ENCODE measurements at places on chromosomes 5 and 9.
A peak's percentile ranks its signal among the peaks of the same experiment; 100 is the strongest.

DNA sequence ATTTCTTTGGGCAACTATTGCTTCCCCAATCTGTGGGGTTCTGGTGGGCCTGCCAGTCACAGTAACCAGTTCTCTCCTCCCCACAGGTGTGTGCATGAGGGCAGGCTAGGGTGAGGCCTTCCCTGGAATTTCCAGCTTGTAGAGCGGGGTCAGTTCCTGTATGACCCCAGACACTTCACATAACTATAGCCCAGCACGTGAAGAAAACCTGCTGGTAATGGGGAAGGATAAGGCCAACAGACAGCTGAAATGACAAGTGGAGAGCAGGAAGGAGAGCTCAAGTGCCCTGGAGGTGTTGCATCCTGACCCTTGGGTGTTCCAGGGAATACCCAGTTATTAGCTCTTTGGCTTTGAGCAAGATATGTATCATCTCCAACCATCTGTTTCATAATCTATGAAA is 142.2 kb downstream of the CDC42SE2 start:
- no peak for DNase-seq

DNA sequence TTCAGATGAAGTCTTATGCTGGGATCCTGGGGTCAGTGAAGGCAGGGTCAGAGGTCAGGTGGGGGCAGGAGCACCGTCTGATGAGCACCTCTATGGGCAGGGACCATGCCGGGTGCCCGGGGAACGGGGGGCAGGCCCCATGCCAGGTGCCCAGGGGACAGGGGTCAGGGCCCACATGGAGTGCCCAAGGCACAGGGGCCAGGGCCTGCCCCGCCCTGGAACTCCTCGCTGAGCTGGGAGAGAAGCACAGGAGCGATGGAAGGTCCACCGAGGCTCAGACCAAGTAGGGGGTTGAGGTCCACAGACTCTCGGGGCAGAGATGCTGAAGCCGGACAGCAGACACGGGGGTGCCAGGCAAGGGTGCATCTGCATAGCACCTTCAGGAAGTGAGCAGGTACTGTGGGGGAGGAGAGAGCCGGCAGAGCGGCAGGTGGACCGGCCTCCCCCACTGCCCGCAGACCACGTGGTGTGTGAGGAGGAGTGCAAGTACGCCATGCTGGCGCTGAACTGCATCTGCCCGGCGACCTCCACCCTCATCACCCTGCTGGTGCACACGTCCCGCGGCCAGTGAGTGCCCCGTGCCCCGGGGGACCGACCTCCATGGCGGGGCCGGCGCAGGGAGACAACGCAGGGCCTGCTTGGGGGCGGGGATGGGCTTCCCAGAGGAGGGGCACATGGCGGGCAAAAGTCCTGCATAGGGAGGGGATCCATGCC is 67.7 kb downstream of the KCNT1 start:
- no peak for DNase-seq

DNA sequence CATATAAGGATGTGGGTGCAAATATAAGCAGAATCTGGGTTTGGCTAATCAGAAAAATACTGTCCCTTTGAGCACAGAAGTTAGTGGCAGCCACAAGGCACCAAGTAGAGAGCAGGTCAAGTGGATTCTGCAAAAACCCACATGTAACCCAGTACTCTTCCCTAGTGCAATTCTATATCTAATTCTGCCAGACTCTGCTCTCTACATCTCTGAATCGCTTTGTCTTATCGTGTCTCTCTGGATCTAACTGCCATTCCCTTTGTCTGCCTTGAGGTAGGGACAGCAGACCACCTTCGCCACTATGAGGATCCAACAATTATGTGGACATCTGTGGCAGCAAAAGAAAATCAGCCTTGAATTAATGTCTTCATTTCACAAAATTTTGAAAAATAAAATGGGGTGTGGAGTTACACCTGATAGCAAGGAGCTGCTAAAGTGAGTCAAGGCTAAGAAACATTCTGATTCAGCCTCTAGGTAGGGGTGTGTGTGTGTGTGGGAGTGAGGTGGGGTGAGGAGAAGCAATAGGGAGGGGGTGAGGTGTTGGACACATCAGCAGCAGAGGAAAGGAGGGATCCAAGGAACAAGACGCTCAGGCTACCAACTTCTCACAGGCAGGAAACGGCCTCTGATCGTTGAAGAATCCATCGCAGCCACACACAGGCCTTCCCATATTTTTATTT is 33.7 kb upstream of the ZNF366 start:
- no peak for DNase-seq

DNA sequence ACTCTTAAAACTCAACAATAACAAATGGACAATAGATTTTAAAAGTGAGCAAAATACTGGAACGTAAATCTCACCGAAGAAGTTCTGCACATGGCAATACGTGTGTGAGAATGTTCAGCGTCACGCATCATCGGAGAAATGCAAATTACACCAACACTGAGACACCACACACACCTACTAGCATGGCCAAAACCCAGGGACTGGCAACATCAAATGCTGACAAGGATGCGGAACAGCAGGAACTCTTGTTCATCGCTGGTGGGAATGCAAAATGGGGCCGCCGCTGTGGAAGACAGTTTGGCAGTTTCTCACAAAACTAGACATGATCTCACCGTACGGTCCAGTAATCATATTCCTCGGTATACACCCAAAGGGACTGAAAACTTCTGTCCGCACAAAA is 21.6 kb upstream of the CLPTM1L start:
- DNase-seq = no peak

GRCh38 chr9:115746496-115746895 is 407.1 kb upstream of the PAPPA start:
- no peak for DNase-seq

GRCh38 chr5:172725785-172726184 is 45.2 kb downstream of the DUSP1 start:
- no peak for DNase-seq

- peak; percentile 68 for DNase-seq
Observed at GRCh38 chr5:56269216-56269927, 36.2 kb upstream of the ANKRD55 start.

DNA sequence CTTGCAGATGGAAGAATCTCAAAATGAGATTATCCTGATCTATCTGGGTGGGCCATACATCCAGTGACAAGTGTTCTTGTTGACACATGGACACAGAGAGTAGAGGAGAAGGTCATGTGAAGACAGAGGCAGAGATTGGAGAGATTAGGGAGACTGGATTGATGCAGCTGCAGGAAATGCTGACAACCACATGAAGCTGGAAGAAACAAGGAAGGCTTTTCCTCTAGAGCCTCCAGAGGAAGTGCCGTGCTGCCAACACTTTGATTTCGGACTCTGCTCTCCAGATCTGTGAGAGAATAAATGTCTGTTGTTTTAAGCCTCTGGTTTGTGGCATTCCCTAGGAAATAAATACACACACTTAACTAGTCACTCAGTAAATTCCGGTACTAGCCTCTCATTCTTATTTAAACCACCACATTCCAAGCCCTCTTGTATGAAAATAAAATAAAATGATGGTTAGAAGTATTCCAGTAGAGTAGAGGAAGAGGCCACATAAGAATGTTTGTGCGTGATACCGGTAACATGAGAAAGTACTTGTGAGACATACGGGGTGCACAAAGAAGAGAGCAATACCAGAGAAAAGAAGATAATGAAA is 110.9 kb upstream of the DMAC1 start:
- no peak for DNase-seq

GRCh38 chr9:68492806-68493205 is 47.9 kb downstream of the TMEM252 start:
- no peak for DNase-seq

- DNase-seq = no peak
Observed at GRCh38 chr5:167759057-167759821, 532.2 kb upstream of the WWC1 start.

- DNase-seq = no peak
Observed at GRCh38 chr9:87640385-87640795, 85.5 kb upstream of the CTSL start.

GRCh38 chr5:76450054-76450453 is 47.0 kb downstream of the IQGAP2 start:
- no peak for DNase-seq

- no peak for DNase-seq
Observed at GRCh38 chr9:87644659-87645058, 81.3 kb upstream of the CTSL start.

DNA sequence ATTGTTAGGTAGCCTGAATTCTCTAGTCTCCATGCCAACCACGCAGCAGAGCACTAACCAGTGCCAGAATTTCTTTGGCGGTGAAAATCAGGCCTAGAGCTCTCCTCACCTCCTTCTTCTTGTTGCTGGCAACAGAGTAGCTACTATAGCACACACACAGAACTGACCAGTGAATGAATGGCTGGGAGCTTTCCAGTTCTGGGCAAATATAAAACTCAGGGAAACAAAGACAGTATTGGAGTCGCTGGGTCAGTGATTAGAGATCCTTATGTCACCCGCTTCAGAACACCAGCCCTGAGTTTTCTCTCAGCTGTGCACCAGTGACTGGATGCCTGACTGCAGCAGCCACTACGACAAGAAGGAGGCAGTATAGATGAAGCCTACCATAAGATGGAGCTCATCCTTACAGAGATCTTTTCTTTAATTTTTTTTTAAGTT is 26.9 kb upstream of the FEM1C start:
- DNase-seq = no peak

- DNase-seq = no peak
Observed at GRCh38 chr9:99752417-99753109, 69.1 kb upstream of the NR4A3 start.

DNA sequence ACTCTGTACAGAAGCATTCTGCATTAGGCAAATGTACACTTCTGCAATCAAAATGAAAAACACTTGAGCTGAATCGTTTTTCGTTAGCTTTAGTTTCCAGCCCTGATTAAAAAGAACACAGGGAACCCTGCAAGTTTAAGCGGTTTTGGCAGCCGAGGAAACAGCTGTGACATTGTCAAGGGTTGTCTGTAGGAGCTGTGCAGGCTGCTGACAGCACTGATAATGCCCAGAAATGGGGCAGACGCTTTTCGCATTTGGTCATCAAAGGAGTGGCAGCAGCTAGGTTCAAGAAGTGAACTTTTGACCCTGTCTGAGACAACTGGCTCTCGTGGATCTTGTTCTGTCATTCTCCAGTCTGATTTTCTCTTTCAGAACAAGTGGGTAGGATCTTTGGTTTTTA is 165.6 kb upstream of the CCDC152 start:
- DNase-seq = no peak

- DNase-seq = no peak
Observed at GRCh38 chr5:35672995-35673394, 55.3 kb downstream of the SPEF2 start.

DNA sequence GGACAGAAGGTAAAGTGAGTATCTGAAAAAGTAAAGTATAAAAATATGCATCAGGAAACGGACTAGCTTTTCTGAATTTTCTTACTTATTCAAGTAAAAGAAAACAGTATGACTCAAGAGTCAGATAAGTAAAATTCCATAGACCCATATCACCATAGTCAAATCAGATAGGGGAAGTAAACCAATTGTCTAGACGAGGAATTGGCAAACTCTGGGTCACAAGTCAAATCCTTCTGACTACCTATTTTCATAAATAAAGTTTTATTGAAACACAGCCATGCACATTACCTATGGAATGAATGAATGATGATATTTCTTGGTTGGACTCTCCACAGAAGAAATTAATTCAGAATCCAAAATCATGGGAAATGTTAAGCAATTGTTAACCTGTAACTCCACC is 59.1 kb upstream of the TMC1 start:
- no peak for DNase-seq

- DNase-seq = no peak
Observed at GRCh38 chr5:83741571-83741970, 20.9 kb upstream of the HAPLN1 start.

GRCh38 chr5:68264024-68264956 is 48.7 kb downstream of the PIK3R1 start:
- no peak for DNase-seq

- DNase-seq = no peak
Observed at GRCh38 chr9:4084435-4084818, 215.4 kb downstream of the GLIS3 start.

- no peak for DNase-seq
Observed at GRCh38 chr9:3660936-3661335, 135.1 kb upstream of the RFX3 start.

DNA sequence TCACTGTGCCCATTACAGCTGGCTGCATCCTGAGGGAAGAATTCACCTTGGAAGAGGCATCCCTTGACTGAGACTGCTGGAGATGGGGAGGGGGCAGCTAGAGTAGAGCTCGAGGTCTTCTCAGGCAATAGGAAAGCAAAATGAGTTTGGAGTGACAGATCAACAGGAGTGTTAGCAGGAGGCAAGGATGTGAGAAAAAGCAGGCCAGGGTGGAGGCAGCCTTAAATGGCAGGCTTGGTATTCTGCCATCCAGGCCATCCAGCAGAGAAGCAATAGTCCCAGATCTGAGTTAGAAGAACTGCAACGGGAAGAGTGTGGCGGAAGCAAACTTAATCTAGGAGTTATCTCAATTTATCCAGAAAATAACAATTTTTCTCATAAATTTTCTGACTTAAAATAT is 6.1 kb downstream of the ADAMTS12 start:
- no peak for DNase-seq

- DNase-seq = no peak
Observed at GRCh38 chr9:109776391-109776790, 3.6 kb upstream of the PALM2AKAP2 start.

- DNase-seq = no peak
Observed at GRCh38 chr5:156581725-156582124, 254.8 kb downstream of the SGCD start.

- no peak for DNase-seq
Observed at GRCh38 chr9:133115604-133116345, 5.3 kb downstream of the RALGDS start.

- DNase-seq = no peak
Observed at GRCh38 chr5:77171141-77171910, 39.2 kb upstream of the PDE8B start.

DNA sequence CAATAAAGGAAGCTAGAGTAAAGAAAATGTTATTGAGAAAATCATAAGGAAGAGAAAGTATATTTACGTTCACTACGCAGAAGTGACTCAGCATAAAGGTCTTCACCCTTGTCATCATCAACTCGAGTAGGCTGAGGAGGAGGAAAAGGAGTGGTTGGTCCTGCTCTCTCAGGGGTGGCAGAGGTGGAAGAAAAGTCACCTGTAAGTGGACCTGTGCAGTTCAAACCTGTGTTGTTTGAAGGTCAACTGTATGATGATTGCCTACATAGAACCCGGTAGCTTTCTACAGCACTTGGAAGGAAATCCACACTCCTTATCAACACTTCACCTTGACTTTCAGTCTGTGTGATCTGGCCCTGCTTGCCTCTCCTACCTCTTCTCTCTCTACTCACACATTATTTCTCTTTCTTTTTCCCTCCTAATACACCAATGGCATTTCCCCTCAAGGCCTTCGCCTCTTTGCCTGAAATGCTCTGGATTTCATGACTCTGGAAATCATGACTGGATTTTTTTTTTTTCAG is 109.3 kb upstream of the CPEB4 start:
- no peak for DNase-seq
